Fibroblast of mammary gland (primary cell): ENCODE measurements at places on chromosomes 6 and 20.

DNA sequence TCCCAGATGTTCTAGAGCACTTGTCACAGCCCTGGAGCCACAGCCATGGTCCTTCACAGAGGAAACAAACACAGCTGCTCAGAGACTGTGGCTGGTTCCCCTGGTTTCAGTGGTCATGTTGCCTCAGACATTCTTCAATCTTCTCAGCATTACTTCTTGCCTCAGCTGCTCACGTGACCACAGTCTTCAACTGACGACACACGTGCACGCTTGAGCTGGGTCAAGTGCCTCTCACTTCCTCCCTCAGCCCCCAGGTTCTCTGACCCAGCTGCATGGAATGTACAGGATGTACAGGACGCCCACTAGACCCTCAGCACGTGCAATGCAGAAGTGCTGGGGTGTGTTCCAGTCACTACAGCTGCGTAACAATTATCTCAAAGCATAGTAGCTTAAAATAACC lies 159.8 kb upstream of the GGTLC1 start:
- no peak for DNase-seq

DNA sequence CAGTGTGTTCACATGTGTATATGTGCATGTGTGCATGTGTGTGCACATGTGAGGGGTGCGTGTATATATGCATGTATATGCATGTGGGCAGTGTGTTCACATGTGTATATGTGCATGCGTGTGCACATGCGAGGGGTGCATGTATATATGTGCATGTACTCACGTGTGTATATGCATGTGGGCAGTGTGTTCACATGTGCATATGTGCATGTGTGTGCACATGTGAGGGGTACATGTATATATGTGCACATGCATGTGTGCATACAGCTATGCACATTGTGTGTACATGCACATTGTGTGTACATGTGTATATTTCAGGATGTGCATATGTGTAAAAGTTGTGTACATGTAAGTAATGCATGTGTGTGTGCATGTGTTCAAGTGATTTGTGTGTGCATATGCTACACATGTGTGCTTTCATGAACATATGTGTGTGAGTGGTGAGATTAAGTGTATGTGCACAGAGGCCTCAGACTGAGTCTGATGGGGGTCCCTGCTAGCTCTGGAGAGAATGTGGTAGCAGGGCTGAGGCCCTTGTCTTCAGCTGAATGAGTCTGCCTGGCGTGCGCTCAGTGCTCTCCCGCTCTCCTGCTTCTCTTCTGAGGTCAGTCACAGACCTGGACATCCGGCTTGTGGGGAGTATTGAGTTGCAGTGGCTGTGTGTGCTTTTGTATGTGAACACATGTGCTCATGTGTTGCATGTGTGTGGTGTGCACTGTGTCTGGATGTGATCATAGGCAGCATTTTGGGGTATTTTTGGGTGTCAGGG lies 19.9 kb upstream of the MYT1 start:
- no peak for DNase-seq

GRCh38 chr6:111829998-111830397 lies 43.3 kb downstream of the FYN start:
- no peak for DNase-seq

DNA sequence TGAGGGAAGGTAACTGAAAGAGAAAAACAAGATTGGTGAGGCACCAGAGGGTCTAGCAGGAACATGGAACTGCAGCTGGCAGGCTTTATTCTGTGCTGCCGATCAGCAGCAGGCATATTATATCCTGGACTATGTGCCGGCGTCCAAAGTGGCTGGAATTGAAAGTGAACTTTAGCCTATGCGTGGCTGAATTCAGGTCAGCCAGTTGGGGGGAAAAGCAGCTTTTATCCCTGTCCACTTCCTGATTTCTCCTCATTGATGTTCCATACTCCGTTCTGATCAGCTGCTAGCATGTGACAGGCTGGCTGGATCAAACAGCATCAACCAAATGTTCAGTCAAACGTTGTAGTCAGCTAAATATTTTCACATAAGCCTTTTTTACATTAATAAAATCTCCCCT lies 99.0 kb downstream of the CAP2 start:
- no peak for DNase-seq

DNA sequence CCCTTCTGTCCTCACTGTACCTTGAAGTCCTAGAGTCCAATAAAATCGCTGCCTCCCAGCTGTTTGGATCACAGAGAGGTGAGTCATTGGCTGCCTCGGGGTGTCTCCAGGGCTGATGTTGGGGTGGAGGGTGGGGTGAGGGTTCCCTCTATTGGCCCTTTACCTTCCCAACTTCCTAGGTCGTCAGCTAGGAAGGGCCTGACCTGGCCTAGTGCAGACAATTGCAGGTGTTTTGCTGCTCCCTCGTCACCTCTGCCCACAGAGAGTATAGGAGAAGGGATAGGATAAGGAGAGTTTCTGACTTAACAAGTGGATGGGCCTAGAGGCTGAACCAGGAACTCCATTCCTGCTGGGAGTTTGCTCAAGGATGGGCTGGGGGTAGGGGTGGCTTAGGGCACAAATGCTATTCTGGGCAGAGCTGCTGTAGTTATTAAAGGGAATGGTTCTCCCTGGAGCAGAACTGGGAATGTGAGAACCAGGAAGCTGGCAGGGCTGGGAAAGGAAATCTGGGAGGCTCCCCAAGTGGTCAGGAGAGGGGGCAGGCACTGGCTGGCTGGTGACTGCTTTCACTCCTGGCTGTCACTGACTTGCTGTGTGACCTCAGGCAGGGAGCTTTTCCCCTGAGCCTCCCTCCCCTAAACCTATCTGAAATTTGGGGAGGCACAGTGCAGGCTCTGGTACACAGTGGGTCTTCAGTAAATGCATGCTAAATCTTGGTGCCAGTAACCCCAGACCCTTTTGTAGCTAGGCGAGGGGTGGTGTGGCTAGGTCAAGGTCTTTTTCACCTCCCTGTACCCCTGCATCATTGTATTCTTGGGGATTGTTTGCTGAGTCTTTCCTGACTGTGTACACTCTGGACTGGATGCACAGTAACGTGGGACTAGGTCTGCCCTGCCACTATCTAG lies 1.5 kb downstream of the TP53INP2 start:
- peak; percentile 45 for DNase-seq

GRCh38 chr6:52667572-52667971 lies 3.3 kb upstream of the TMEM14A start:
- DNase-seq, result no peak

DNA sequence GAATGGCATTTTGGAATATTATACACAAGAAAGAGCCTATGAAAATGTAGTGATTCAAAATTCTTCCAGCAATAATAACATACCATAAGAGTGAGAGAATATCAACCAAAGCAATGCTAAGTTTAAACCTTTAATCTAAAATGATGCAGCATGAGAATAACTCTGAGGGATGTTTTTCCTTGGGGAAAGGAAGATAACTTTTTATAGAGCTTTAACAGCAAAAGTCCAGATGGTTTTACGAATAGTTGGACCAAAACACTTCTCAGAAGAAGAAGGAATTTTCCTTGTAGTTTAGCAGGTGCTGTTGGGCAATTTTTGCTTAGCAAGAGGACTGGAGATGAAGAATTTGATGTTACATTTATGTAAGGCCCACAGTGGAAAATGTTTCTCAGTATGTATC lies 1503.2 kb downstream of the HACE1 start:
- DNase-seq, result no peak

- peak; percentile 81 for DNase-seq
Observed at GRCh38 chr20:48875914-48876240, 45.6 kb upstream of the ARFGEF2 start.

DNA sequence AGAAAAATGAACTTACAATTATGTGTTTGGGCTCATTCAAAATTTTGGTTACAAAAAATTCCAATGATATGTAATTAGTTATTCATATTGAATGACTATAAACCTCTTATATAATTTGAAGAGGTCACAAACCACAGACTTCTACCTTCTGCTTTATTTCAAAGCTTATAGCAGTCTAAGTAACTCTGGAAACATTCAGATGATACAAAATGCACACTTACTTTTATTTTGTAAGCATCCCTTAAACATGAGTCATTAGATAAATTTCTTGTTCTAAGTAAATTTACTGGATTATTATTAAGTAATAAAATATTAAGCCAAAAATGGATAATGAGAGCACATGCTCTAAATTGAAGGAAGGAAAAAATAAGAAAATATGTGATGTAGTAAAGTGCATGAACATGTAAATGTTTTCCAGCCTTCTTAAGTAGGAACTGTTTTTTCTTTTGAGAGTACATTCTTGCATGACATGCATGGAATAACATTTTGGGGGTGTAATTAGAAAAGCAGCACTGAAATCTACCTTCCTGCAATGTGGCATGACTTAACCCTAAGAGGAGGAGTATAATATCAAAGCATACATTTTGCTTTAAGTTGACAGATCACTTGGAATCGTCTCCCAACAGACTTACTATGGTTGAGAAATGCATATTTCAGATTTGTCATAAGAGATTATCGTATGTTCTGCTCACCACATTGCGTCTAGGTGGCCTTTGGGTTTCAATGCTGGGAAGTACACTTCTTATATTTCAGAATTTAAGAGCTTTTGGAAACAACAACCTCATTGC lies 372.7 kb upstream of the HSF2 start:
- DNase-seq, result no peak

GRCh38 chr6:113774127-113774825 lies 82.9 kb upstream of the MARCKS start:
- peak; percentile 62 for DNase-seq

DNA sequence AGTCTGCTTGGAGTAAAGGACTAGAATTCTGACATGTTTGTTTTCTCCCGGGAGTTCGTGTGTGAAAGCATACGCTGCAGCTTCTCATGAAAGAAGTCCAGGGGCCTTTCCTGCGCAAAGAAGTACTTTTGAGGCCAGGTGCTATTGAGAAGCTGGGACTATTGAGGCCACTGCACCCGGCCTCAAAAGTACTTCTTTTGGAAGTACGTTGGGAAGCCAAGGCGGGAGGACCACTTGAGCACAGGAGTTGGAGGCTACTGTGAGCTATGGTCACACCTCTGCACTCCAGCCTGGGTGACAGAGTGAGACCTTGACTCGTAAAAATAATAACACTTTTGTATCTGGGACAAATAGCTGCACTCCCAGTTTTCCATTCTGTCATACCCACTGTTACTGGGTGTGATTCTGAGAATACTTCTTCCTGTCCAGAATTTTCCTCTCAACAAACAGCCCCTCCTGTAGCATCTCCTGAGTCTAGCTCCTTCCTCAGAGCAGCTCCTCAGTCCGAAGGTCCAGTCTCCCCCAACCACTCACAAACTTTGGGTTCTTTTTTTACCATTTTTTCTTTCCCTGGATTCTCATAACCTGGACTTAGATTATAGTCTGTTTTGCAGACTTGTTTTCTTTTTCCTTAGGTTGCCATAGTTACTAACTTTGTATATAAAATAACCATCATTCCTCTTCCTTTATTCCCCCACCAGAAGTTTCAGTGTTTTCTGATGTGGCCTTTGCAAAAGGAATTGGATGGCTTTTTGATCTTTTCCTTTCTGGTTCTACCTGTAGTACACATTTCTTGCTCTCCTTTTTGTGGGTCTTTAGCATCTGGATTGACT lies 12.7 kb downstream of the STK35 start:
- DNase-seq, result no peak

DNA sequence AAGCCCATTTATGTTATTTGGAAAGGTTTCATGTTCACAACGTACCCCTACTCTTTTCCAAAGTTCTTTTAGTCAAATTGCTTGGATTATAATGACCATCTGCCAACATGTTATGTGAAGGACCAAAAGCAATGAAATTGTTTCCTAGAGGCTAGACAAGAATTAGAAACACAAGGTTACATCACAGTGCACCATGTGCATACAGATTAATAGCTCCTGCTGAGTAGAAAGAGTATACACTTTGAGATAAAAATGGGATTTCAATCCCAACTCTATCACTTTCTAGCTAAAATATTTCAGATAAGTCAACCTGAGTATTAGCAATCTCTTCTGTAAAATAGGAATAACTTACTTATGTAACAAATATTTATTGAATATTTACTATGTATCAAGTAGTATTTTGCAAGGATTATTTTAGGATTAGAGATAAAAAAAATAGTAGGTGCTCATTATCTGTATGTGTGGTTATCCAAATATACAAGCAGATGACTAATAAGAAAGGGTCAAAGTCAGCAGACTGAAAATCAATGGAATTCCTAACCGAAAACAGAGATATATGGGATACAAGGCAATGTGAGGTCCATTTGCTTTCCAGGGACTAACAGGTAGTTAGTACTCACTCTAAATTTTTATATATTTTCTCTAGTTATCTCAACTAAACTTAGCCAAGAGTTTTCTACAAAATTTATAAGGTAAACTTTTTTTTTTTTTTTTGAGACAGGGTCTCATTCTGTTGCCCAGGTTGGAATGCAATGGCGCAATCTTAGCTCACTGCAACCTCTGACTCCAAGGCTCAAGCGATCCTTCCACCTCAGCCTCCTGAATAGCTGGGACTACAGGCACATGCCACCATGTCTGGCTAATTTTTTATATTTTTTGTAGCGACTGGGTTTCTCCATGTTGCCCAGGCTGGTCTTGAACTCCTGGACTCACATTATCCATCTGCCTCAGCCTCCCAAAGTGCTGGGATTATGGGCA lies 127.7 kb downstream of the PDSS2 start:
- DNase-seq, result no peak

GRCh38 chr6:108837236-108837971 lies 10.8 kb upstream of the ARMC2 start:
- DNase-seq, result no peak

DNA sequence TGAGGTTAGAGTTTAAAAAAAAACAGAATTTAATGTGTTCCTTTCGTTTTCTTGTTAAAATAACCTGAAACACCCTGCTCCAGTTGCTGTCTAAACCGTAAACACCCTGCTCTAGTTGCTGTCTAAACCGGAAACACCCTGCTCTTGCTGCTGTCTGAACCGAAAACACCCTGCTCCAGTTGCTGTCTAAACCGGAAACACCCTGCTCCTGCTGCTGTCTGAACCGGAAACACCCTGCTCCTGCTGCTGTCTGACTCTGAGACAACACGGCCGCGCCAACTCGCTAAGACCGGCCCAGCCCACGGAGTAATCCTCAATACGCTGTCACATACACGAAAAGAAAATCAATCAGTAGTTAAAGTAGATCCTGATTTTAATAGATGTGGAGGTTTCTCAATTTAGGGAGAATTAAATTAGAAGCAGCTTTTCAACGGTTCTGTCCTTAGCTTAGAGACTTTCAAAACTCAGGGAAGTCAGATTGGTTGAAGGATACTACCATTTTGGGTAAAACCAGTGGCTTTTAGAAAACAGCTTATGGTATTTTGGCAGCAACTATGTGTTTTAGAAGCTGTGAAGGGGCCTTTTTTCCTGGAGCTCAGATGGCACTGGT lies 98.3 kb downstream of the RAMACL start:
- DNase-seq, result peak; percentile 10

GRCh38 chr6:36752886-36753506 lies 55.4 kb downstream of the RAB44 start:
- no peak for DNase-seq

GRCh38 chr6:100307561-100307960 lies 157.2 kb downstream of the SIM1 start:
- no peak for DNase-seq

DNA sequence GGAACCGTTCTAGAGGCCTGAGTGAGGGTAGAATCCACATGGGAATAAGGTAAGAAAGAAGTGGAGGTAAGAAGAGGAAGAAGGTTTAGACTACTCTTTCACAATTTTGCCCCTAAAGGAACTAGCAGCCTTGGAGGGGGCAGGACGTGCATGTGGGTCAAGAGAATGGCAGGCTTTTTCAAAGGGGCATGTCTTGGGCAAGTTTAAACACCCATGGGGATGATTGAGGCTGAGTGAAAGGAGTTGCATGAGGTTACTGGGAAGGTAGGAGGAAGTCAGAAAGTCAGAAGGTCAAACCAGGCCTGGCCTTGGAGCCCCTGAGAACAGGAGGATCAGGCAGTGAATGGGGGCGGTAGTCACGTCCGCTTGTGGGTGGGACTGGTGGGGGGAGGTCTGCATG lies 10.2 kb downstream of the ADA start:
- DNase-seq, result no peak

GRCh38 chr20:60113024-60113724 lies 155.0 kb downstream of the CDH26 start:
- DNase-seq, result no peak
